Stimulated activated CD4-positive, alpha-beta T cell treated with anti-CD3 and anti-CD28 coated beads, Interleukin-4, amount 100 ng/mL, for 1 hour (primary cell): ENCODE measurements at places on chromosomes 2 and 18.

DNA sequence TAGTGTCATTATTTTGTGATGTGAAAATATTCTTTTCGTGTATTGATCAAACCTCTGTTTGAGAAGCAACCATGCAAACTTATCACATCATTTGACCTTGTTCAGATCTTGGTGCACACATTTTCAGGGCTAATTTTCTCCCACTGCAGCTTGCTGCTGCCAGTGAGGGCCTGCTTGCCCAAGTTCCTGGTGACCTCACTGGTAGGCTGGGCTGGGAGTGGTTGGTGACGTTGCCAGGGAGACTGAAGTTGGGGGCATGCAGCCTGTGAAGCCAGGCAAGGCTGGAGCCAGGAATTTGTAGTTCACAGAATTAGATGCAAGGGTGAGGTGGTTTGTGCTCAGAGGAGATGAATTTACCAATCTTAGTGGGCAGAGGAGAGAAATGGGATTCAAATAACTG is 38.5 kb downstream of the PARD3B start:
- DNase-seq: no peak

DNA sequence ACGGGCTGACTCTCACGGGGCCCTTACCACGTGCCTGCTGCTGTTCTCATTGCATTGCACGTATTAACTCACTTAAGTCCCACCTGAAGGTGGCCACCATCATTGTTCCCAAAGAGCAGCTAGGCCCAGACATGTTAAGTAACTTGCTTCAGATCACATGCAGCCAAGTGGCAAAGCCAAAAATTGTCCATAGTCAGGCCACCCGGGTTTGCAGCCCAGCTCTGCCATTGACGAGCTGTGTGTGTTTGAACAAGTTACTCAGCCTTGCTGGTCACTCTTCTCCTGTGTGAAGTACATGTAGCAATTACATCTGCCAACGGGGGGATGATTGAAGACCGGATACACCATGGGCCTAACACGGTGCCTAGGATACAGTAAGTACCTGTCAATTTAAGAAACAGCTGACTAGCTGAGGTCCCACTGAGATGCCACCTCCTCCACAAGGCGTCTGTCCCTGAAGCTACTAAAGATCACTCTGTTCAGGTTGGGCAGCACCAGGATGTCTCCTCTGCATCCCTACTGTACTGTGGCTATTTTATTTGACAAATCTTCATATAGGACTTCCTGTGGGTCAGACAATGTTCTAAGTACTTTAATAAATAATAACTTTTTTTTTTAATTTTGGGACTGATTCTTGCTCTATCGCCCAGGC is 154.2 kb upstream of the MYCN start:
- no peak for DNase-seq

- no peak for DNase-seq
Measured at GRCh38 chr2:79792090-79792489, 279.2 kb downstream of the CTNNA2 start.

GRCh38 chr2:118268268-118268667 is 180.0 kb downstream of the INSIG2 start:
- DNase-seq: no peak

DNA sequence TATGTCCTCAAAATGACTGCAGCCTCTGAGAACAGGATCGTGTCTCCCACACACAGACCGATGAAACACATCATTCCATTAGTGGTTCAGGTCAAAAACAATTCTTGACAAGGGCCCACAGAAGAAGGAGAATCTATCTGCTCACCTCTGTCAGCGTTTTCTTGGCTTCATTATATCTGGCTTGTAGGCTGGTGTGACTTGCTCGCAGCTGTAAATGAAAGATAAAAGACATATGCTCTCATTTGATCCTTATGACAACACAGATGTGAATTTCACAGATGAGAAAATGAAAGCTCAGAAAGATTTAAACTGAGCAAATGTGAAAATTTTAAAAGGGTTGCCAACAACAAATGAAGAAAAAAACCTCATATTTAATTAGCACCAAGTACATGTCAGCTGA is 61.6 kb downstream of the CCDC93 start:
- no peak for DNase-seq

GRCh38 chr18:524466-524865 is 24.0 kb upstream of the COLEC12 start:
- no peak for DNase-seq
